GM13977 (cell line): ENCODE measurements at places on chromosomes 7 and 10.

GRCh38 chr7:77258014-77258413, 58.4 kb upstream of the FGL2 start:
- no peak for DNase-seq

- no peak for DNase-seq
Observed at GRCh38 chr7:125445836-125446235, 516.2 kb upstream of the POT1 start.

GRCh38 chr10:8378198-8378983, 323.9 kb downstream of the GATA3 start:
- DNase-seq, result no peak

DNA sequence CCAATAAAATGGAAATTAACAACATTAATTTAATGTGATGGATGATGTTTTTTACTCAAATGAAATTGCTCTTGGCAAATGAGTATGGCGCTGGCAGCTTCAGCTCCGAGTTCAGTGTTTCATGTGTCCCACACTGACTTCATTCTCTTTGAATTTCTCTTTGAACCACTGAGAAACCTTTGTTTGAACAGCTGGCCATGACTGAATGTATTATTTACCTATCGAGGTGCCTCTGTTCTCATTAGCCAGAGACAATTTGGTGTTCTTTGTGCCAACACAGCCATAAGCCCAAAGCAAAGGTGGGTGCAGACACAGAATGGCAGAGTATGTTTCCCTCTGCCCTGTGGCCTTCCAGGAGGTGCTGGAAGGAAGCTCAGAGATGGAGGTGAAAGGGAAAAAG, 42.1 kb downstream of the TMEM178B start:
- no peak for DNase-seq

DNA sequence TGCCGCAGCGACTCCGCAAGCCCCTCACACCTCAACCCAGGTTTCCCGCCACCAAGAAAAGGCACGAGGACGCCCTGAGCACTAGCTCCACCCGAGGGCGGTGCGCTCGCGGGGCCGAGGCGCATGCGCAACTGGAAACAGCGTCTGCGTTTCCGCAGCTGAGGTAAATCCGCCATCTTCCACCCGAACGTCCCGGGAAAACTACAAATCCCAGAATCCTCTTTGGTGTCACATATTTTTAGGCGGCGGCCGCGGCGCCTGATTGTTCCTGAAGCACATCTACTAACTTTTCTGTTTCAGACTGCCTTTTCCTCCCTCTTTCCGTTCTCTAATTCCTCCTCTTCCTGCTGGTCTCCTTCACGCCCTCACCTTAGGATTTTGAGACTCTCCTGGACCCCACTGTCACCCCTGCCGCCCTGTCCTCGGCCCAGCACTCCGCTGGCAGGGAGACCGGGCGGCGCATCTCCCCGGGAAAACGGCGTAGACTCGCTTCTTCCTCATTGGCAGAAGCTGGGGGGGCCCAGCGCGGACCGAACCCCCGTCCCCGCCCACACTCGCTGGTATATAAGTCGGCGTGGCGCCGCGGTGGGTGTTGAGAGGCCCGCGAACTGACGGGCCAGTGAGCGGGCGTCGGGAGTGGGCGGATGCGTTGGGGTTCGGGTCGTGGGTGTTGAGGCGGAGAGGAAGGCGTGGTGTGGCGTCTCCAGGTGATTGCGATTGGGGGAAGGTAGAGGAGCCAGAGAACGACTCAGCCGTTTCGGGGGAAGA, at the start of gene ZCWPW1:
ZCWPW1 (minus strand) TSS at position 505 of the 768 bp plus-strand sequence. CDS start 8,054 bp downstream, outside the sequence.
- peak; percentile 89 for DNase-seq

GRCh38 chr10:48364659-48365405, 58.4 kb downstream of the MAPK8 start:
- no peak for DNase-seq

DNA sequence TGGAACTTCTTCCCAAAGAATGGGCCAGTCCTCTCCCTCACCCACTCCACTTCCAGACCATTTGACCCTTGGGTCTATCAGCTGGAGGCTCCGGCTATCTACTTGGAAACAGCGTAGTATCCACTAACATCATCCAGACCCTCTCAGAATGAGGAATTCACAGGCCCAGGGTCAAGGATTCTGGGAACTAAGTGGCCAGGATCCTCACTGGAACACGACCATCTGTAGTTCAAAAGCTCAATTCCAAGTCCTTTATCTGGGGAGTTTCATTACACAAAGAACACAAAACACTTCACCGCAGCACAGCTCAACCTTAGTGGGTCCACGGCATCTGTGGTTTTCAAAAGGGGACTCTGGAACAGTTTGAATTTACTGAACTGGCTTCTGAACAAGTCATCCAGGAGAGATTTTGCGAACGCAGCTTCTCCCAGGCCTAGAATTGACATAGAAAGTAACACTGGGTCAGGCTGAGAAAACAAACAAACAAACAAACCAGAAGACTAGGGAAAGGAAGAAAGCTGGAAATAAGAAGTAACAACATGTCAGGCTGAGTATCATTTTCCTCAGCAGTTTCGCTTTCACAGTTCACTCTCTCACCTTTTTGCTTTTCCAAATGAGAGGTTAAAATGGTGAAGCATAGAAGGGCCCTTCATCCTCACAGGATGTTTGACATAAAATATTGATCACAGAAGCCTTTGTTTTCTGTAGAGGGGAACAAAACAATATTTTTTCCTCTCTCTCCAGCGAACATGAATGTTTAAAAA, 57.6 kb upstream of the USP6NL start:
- no peak for DNase-seq

GRCh38 chr10:75070476-75070875, 41.0 kb upstream of the SAMD8 start:
- DNase-seq, result no peak

GRCh38 chr10:47261556-47261955, 38.4 kb upstream of the GDF10 start:
- DNase-seq, result no peak

GRCh38 chr10:74244097-74244685, 93.2 kb downstream of the ADK start:
- no peak for DNase-seq

- DNase-seq, result no peak
Observed at GRCh38 chr10:109343293-109343692, 580.0 kb downstream of the XPNPEP1 start.

GRCh38 chr7:25134358-25135010, 9.4 kb upstream of the CYCS start:
- no peak for DNase-seq

DNA sequence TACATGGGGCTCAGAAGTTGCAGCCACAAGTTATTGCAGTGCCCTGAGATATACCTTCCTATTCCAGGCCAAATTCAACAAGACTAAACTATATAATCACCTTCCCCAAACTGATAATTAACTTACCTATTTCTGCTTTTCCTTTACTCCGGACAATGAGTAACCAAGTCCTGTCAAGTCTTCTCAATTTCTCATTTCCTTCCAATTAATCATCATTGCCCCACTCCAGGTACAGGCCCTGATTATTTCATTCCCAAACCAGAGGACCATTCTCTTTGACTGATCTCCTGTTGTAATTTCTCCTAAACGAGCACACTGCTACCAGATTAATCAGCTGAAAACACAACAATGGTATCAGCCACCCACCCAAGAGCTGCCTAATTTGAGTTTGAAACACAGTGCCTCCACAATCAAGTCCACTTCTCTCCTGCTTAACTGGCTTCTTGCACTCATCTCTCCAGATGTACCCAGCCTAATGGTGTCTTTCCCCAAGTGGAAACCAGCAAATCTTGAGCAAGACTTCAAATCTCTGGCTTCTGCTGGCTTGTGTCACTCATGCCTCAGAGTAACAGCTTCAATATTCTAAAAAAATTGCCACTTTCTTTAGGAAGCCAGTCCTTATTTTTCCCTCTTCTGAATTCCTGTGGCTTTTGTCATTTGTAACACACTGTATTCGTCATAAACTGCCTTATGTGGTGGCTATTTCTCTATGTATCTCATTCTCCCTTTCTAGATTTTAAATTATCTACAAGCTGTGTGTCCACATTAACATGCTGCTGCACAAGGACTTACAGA, 89.1 kb downstream of the CDK6 start:
- DNase-seq, result no peak

GRCh38 chr7:92768501-92769393, 67.6 kb downstream of the CDK6 start:
- DNase-seq, result peak; percentile 48

DNA sequence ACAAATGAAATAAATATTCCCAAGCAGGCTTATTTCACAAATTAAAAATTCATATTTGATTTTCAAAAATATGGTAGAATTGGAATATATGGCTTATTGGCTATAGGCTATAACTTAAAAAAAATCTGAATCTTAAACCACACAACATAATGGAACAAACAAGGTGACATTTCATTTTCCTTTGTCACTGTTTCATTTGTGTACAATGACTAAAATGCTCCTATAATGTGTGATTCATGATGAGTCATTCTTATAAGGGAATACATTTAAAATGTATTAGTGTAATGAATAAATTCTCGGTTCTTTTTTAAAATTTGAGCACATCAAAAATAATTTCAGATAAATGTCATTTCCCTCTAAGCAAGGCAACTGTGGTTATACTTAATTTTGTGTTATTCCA, 148.0 kb upstream of the ANK3 start:
- DNase-seq, result no peak

DNA sequence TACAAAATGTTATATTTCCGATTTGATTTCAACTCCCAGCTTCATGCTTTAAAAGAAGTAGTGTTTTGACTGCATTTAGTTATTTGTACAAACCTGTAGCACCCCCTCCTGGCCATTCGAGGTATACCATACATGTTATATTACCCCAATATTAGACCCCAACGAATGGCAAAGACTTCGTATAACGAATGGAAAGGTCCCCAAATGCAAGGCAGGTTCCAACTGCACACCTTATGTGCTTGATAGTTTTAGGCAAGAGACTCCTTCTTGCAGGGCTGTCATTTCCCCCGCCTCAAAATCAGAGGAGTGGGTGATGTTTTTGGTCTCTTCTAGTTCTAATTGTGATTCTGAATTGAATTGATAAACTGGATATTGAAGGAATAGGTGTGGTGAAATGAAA, 101.1 kb upstream of the TARP start:
- peak; percentile 58 for DNase-seq

DNA sequence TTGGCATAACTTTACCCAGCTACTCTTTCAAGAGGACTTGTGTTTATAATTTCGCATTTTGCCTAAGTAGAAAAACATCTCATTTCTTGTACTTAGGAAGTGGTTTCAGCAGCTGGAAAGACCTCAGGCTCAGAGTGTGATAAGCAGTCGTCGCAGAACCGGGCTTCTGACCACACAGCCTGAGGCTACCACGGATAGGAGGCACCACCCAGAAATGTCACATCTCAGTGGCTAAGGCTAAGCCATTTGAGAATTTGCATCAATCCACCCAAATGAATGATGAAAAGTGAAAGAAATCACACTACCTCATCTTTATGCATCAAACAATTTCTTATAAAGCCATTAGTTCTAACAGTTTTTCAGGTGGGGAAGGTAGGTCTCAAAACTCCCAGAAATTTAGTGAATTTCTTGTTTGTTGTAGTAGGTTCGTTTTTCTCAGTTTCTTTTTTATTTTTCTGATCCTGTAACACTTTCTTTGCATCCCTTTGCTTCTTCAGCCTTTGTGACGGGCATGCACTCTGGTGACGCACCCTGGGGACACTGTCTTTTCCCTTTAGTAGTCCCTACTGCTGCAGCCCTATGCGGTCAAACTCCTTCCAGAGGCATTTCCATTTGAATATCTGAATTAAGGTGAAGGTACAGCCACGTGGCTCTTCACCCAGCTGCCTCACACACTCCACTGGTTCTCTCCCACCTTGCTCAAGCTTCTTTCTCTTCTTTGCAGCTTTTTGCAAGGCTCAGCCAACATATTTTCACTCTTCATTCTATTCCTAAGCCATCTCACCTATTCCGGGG, 68.5 kb downstream of the MAP3K8 start:
- peak; percentile 42 for DNase-seq

DNA sequence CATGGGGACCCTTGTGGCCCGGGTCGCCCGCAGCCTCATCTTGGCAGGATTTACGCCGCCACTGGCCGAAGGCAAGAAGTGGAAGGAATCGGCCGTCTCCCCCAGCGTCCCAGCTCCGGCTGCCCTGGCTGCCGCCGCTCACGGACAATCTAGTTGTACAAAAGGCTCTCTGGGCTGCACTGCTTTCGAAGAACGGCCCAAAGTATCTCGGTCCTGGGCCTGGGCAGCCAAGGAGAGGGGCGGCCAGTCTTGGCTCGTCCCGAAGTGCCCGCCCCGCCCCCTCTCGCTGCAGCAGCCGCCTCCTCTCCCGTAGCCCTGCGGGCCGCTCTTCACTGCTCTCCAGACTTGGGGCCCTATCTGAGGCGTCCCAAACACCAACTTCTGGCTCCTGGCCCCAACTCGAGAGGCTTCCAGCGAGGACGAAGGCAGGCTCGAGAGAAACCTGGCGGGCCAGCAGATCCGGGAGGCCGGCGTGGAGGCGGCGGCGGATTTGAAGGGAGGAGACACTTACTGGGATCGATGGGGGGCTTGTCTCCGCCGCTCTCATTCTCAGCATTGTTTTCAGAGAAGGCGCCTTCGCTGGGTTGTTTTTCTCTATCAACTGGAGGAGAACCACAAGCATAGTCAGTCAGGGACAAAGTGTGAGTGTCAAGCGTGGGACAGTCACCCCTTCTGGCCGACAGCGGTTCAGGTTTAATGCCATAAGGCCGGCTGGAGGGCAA, 809 bp downstream of the HOXA9 start:
- no peak for DNase-seq

- DNase-seq, result no peak
Observed at GRCh38 chr7:42986213-42986612, 54.0 kb downstream of the MRPL32 start.

GRCh38 chr10:58637352-58637751, 124.7 kb downstream of the BICC1 start:
- DNase-seq, result no peak

- peak; percentile 13 for DNase-seq
Observed at GRCh38 chr10:22379059-22379458, 33.8 kb downstream of the SPAG6 start.

- no peak for DNase-seq
Observed at GRCh38 chr10:69416695-69417094, at the start of gene TACR2. Gene TACR2, minus strand, starts transcription at chr10:69416918. Its CDS starts 595 bp downstream, at chr10:69416323.

- no peak for DNase-seq
Observed at GRCh38 chr7:91288208-91288824, 24.1 kb downstream of the FZD1 start.

DNA sequence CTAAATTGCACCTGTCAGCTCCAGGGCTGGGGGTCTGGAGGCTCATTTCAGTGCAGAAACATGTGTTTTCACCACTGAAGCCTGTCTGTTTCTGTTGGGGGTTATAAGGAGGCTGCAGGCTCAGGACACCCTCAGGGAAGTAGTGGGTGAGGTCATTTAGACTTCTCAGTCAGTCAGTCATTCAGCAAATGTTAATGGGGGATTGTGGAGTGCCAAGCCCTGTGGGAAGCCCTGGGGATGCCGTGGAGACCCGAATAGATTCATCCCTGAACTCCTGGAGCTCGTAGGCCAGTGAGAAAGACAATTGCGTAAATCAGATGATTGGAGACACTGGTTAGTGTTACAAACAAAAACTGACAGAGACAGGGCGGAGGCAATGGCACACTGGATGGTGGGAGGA, 19.2 kb downstream of the LHPP start:
- no peak for DNase-seq

GRCh38 chr7:40490603-40490924, 355.8 kb downstream of the SUGCT start:
- DNase-seq, result no peak

- no peak for DNase-seq
Observed at GRCh38 chr7:95753440-95753839, 18.9 kb upstream of the DYNC1I1 start.

- DNase-seq, result no peak
Observed at GRCh38 chr10:35716776-35717175, 74.7 kb upstream of the FZD8 start.
